Activated naive CD8-positive, alpha-beta T cell treated with anti-CD3 and anti-CD28 coated beads, Interleukin-2, amount 50 U/mL, for 24 hours (primary cell): ENCODE measurements at places on chromosomes 3 and 15.

DNA sequence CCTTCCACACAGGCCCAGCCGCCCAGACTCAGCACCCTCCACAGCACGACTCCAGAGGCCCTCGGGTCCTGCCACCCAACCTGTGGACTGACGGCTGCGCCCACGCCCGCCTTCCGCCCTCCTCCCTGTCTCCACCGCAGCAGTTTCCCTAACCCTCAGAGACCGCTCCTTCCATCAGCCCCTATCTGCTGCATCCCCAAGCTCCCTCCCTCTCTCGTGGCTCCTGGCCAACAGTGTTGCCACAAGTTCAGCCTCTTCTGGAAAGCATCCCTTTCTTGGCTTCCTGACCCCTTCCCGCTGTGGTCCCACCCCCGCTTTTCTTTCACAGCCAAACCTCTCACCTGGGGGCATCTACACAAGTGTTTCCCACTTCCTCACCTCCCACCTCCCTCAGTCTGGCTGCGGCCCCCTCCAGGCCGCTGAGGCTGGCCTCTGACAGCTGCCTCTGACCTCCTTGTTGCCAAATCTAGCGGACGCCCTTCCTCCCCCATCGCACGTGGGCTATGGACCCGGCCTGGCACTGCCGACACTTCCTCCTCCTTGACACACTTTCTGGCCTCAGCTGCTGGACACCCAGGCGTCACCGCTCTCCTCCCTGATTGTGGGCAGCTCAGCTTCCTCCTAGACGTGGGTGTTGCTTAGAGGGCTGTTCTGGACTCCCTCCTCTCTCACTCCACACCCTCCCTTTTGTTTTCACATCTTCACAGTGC is 168.8 kb upstream of the TLE3 start:
- no peak for DNase-seq

DNA sequence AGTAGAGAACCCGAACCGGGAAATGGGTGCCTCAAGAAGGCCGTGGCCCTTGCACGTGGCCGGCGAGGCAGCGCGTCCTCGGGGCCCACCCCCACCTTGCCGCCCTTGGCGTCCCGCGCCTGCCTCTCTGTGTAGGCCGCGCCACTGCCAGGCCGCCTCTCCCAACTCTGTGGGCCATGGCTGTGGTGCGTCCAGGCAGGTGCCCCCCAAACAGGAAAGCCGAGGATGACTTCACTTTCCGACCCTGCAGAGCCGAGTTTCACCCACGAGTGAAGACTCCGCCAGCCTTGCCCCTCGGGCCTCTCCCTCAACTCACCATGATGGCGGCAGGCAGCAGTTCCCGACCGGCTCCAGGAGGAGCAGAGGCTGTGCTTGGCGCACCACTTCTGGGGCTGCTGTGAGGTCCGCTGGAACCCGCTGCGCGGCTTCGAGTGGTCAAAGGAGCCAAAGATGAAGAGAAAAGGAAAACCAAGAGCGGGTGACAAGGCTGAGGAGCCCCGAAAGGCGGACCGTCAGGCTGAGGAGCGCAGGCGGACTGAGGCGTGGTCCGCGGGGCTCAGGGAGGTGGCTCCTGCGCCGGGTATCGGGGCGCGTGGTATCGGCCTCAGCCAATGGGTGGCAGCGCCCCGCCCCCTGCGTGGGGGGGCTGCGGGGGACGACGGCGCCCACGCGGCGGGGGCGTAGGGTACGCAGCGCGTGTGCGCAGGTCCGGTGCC is at the start of gene DAZL:
Gene DAZL, minus strand, starts transcription at position 537 of the 716 bp plus-strand sequence. Its CDS starts 218 bp downstream, at position 319.
- DNase-seq: no peak

DNA sequence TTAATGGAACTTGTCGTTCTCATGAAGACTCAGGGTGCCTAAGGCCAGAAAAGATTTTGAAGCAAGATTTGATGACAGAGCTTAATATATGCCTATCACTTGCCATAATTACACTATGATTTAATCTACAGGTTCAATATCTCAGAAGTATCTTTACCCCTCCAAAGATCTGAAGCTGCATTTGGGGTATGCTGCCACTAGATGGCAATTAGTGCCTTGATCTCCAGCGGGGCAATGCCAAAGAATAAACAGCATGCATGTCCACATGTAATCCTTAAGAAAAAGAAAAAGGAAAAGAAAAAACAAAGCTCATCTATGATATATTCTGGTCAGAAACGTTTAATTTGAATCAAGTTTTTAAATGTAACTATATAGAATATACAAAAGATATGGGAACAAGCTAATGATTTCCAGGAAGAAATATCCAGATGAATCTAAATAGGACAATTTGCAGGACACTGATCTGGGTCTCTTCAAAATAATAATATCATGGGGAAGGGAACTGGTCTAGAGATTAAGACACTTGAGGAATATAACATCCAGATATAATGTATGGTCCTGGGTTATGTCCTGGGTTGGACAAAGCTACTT is 55.0 kb upstream of the SOX14 start:
- DNase-seq: no peak

GRCh38 chr3:31314258-31314657 is 218.5 kb upstream of the STT3B start:
- DNase-seq: no peak

DNA sequence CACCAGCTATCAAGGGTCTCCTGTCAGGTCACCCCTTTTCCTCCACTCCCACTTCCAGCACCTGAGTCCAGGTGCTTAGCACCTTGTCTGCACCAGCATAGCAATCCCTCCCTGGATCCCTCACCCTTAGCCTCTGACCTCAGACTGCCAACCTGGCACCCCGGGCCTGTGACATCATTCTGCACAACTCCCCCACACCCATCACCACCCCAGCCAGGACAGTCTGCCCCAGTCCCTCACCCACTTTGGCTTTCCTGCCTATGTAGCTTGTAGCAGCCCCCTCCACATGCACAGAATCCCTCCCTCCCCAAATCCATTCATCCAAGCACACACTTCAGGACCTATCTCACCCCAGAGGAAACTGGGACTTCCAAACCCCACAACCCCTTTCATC is 819 bp upstream of the PLXNB1 start:
- no peak for DNase-seq

DNA sequence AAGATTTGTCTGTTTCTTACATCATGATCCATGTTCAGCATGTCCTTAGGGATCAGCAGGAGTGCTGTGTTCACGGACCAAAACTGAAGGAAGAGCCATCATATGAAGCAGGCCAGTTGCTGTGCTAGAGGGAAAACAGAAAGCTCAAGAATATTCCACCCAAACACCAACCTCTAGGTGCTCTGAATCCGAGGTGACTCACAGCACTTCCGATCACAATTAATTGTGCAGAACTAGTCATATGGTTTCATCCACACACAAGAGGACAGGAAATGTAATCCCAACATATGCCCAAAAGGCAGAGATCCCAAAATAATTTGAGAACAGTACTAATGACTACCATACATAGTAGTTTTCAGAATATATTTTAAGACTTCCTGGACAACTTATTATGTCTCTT is 257.9 kb upstream of the KCNH8 start:
- no peak for DNase-seq

- no peak for DNase-seq
These were observed 12.5 kb downstream of the CSK start for GRCh38 chr15:74794248-74794969.

DNA sequence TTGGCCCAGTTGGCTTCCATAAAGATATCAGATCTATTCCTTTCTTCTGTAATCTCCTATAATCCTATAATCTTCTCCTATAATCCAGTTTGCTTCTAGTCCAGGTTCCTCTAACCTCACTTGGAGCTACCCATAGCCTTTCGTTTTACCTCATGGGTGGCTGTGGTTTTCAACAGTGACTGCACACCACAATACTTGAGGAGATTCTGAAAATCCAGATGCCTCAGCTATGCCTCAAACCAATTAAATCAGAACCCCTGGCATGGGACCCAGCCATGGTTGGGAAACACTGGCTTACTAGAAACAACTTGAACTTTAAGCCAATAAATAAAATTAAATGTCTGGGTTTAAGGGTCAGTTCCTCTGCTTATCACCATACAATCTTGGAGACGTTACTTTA is 86.1 kb upstream of the NTRK3 start:
- no peak for DNase-seq

GRCh38 chr3:26099692-26100091 is 309.8 kb downstream of the OXSM start:
- DNase-seq: no peak

DNA sequence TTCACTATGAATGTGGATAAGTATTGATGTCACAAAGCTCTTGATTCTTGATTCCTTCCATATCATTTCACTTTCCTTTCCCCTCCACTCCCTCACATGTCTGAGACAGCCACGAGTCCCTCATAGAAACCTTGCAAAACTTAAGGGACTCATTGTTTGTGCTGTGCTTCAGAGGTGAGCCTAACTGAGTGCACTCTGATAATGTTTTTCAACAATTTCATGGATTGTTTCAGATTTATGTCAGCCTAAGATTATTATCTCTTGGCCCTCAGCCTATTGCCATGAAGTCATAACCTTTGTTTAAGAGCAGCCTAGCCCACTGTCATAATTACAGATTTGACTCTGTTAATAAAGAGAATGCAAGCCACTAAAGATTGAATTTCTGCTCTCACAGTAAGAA is 363.6 kb downstream of the MECOM start:
- no peak for DNase-seq

DNA sequence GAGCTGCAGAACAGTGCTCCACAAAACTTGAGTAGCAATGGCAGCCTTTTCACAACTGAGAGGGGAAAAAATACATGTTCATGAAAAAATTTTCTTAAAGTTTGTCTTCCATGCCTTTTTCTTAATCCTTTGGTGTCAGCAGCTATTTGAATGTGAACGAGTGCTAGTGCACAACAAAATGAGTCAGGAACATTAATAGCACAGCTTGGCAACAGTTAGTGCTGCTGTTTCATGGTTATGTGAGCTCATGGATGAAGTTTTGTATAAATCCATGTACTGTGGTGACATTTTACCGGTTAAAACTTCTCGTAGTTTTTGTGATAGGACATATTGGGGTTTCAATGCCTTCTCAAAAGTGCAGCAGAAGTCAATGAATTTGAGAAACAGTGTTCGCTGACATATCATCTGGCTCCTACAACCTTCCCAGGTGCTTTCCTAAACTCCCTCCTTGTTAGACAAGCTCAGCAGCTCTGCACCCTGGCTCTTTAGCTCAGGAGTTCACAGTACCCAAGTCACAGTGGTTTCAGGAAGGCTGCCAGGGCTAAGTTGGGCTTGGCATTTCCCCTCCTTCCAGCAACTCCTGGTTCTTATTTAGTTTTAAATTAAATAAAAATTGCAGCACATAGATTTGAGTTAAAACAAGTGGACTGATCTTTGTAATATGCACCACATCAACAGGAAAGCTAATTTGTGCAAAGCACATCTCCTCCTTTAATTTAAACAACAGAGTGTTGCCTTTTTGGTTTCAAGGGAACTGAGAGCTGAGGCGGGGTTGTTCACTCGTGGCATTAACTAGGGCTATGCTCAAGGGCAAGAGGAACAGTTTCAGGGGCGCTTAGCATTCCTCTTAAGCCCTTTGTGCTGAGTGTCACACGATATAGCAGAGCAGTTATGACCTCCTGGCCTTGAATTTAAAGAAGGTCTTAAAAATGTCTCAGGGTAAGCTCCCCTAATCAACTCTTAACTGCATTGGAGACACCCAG is 362.8 kb downstream of the CHST2 start:
- no peak for DNase-seq

- no peak for DNase-seq
These were observed 16.2 kb downstream of the CCDC33 start for GRCh38 chr15:74252291-74252690.

DNA sequence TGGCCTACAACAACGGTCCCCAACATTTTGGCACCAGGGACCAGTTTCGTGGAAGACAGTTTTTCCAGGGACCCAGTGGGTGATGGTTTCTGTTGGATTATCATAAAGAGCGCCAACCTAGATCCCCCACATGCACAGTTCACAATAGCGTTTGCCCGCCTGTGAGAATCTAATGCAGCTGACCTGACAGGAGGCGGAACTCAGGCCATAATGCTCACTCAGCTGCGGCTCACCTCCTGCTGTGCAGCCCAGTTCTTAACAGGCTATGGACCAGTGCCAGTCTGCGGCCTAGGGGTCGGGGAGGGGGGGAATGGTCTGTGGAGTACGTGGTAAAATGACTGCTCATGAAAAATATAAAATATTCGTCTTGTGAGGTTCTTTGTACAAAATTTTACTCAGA is 518.5 kb upstream of the CADM2 start:
- no peak for DNase-seq
